ENCODE measurements at places on chromosomes 13 and 19.

- no peak for DNase-seq
- H3K36me3 ChIP-seq = no peaks in the 10 kb centered on the region
- no peaks in the 10 kb centered on the region for H3K4me1 ChIP-seq
These were observed at the start of gene IL12RB1 for GRCh38 chr19:18086590-18087138. TSS of gene IL12RB1 (minus strand) at chr19:18086934. CDS start at chr19:18086823, 111 bp downstream.

GRCh38 chr13:41561170-41561569 is 103.8 kb downstream of the RGCC start:
- H3K4me1 ChIP-seq = peaks cover 23% of the 10 kb centered on the region
- H3K27me3 ChIP-seq = no peaks in the 10 kb centered on the region
- no peak overlapping the region for H3K27ac ChIP-seq
- H3K4me3 ChIP-seq = no peak overlapping the region
- no peaks in the 10 kb centered on the region for H3K36me3 ChIP-seq

- peaks cover 8% of the 10 kb centered on the region for H3K36me3 ChIP-seq
- no peak for DNase-seq
- no peak overlapping the region for H3K4me3 ChIP-seq
- H3K27me3 ChIP-seq = no peaks in the 10 kb centered on the region
These were observed 205.8 kb downstream of the GGACT start for GRCh38 chr13:100382785-100383184.

GRCh38 chr13:80973721-80974120 is 632.8 kb upstream of the SPRY2 start:
- H3K27ac ChIP-seq = no peak overlapping the region
- no peaks in the 10 kb centered on the region for H3K4me1 ChIP-seq
- no peak for DNase-seq
- H3K36me3 ChIP-seq = no peaks in the 10 kb centered on the region
- no peaks in the 10 kb centered on the region for H3K27me3 ChIP-seq

- H3K27ac ChIP-seq = no peak overlapping the region
- H3K4me3 ChIP-seq = no peak overlapping the region
- H3K27me3 ChIP-seq = no peaks in the 10 kb centered on the region
- no peaks in the 10 kb centered on the region for H3K36me3 ChIP-seq
- DNase-seq = no peak
These were observed 1678.3 kb upstream of the PCDH20 start for GRCh38 chr13:63093907-63094469.

DNA sequence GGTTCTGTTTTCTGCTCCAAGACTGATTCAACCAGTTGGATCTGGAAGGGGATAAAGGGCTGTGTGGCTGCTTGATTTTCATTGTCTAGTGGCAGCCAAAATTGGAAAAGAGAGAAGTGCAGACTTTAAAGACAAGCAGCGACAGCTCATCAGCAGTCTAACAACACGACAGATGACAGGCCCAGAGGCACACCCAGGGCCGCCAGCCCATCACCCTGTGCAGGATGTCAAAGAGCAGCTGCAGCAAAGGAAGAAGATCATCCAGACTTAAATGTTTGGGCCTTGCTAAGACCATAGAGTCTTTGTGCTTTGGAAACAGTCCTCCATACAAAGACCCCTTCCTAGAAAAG is 421.0 kb upstream of the KLF12 start:
- H3K4me3 ChIP-seq = no peak overlapping the region
- H3K27ac ChIP-seq = no peak overlapping the region

- H3K4me3 ChIP-seq = no peak overlapping the region
- no peaks in the 10 kb centered on the region for H3K36me3 ChIP-seq
- no peaks in the 10 kb centered on the region for H3K4me1 ChIP-seq
- no peak for DNase-seq
- H3K27me3 ChIP-seq = no peaks in the 10 kb centered on the region
These were observed 204.8 kb downstream of the MYO16 start for GRCh38 chr13:108834193-108834592.

- DNase-seq = peak; percentile 22
- H3K27ac ChIP-seq = no peak overlapping the region
- no peak overlapping the region for H3K4me3 ChIP-seq
- no peaks in the 10 kb centered on the region for H3K27me3 ChIP-seq
- no peaks in the 10 kb centered on the region for H3K4me1 ChIP-seq
These were observed 31.3 kb upstream of the ZMYM2 start for GRCh38 chr13:19927117-19927748.

DNA sequence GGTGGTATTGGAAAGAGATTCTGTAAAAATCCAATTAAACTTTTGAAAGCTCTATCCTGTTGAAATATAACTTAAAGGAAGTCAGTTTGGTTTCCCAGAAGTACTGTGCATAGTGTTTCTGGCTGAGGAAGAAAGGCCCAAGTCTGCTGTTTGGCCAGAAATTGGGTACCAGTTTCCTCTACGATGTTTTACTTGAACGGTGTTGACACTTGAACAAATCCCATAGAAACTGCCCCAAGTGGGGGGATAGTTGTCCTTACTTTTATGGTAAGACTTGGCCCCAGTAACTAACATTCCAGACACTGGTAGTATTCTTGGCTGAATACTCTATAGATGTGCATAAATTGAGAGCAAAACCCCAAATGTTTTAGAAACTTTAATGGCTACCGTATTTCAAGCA is 14.2 kb downstream of the KLF5 start:
- no peak overlapping the region for H3K4me3 ChIP-seq
- H3K36me3 ChIP-seq = no peaks in the 10 kb centered on the region
- peaks cover 19% of the 10 kb centered on the region for H3K27me3 ChIP-seq
- DNase-seq = no peak
- no peak overlapping the region for H3K27ac ChIP-seq

DNA sequence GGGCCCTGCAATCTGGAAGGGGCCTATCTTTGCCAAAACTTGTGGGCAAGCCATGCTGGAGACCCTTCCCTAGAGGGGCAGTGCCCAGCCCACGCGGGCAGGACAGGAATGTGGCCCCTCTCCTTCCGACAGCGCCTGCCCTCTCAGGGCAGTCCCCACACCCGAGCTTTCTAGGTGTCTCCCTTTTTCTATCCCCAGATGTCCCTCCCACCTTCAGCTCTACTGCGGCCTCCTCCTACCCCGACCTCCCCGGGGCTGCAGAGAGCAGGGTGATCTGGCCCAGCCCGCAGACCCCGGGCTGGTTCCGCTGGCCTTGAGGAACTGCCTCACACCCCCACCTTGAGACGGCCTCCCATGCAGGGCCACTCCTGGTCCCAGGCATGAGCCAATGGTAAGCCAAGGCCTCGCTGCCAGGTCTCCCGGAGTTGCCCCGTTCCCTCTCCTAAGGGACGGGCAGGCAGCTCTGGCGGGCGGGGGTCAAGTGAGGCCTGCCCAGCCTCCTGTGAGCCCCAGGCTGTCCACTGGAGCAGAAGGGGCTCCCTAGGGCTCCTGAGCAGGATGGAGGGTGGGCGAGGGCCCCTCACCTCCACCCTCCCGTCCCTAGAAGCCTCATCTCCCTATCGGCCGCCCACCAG is 39.7 kb downstream of the KLF2 start:
- no peak for DNase-seq
- H3K27ac ChIP-seq = no peak overlapping the region
- H3K4me1 ChIP-seq = no peaks in the 10 kb centered on the region
- no peaks in the 10 kb centered on the region for H3K36me3 ChIP-seq

DNA sequence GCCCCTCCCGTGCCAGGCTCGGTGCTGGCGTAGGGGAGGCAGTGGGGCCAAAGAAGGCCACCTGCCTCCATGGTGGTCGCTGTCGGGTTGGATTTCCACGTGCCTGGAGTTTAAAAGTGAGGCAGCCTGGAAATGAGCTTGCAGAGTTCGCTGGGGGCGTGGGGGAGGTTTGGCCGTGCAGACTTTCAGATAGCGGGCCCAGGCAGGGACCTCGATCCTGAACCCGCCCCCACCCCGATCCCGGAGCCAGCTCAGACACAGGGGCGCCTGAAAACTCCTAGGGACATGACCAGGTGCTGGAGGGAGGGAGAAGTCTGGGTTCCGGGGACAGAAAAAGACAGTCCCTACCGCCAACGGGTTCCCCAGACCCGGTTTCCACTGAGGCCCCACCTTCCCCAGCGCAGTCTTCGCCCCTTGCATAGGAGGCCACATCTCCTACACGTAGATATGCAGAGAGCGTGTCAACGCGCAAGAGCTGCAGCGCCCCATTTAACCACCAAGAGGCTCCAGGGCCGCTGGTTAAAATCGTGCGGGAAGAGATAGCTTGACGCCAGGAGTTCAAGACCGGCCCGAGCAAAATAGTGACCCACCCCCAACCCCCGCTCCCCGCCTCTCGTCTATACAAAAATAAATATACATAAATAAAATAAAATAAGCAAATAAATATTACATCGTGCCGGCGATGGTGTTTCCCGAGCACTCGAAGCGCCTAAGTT is 8.5 kb downstream of the CCDC8 start:
- H3K27me3 ChIP-seq = peaks cover 65% of the 10 kb centered on the region
- peak; percentile 75 for DNase-seq
- no peak overlapping the region for H3K27ac ChIP-seq
- no peaks in the 10 kb centered on the region for H3K36me3 ChIP-seq
- H3K4me1 ChIP-seq = peaks cover 20% of the 10 kb centered on the region

DNA sequence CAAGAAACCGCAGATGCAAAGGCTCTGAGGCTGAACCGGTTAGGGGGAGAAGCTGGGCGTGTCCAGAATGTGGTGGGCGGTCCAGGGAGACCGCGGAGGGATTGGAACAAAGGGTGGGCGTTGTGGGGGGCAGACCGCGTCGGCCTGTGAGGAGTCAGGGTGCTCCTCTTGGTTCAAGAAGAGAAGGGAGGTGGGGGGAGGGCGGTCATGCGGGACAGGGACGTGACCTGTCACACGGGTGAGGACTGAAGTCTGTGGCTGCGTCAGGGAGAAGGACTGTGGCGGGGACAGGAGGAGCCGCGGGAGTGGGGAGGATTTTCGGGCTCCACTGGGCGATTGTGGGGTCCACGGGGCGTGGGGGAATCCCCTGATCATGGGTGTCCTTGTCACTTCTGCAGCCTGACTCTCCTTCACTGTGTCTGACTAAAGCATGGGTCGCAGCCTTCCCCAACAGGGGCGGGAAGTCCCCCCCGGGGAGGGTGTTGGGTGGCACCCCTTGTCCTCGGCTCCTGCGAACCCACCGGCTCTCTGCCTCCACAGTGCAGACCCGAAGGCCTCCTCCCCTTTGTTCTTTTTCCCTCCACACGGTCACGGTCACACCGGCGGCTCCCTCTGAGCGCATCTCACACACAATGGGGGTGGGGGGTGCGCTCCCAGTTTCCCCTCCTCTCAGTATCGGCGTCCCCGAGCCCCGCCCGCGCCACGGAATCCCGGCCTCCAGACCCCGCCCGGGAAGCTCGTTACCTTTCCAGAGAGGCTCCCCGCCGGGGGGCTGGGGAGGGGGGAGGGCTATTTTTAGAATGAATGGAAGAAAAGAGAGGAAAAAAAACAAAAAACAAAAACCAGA is 16.4 kb upstream of the KCNN1 start:
- H3K27ac ChIP-seq = no peak overlapping the region
- H3K4me3 ChIP-seq = peak overlapping the region; percentile 43
- H3K36me3 ChIP-seq = no peaks in the 10 kb centered on the region
- H3K27me3 ChIP-seq = peaks cover 68% of the 10 kb centered on the region
- peaks cover 49% of the 10 kb centered on the region for H3K4me1 ChIP-seq

GRCh38 chr13:46181840-46182490 is at the start of gene LCP1:
TSS of gene LCP1 (minus strand) at chr13:46182177. CDS start at chr13:46159662, 22,515 bp downstream.
- no peaks in the 10 kb centered on the region for H3K36me3 ChIP-seq
- no peak within 1 kb of the TSS for H3K4me3 ChIP-seq
- no peak for DNase-seq
- no peaks in the 10 kb centered on the region for H3K4me1 ChIP-seq
- H3K27ac ChIP-seq = no peak within 1 kb of the TSS

- DNase-seq = no peak
- H3K27me3 ChIP-seq = no peaks in the 10 kb centered on the region
- no peaks in the 10 kb centered on the region for H3K36me3 ChIP-seq
- no peak overlapping the region for H3K27ac ChIP-seq
- no peaks in the 10 kb centered on the region for H3K4me1 ChIP-seq
These were observed 40.8 kb downstream of the ZSWIM4 start for GRCh38 chr19:13835791-13836723.

GRCh38 chr19:58544591-58545285 is 874 bp downstream of the TRIM28 start:
- peak overlapping the region; percentile 99 for H3K4me3 ChIP-seq
- peak; percentile 90 for DNase-seq
- peak overlapping the region; percentile 94 for H3K27ac ChIP-seq
- peaks cover 12% of the 10 kb centered on the region for H3K4me1 ChIP-seq
- H3K36me3 ChIP-seq = no peaks in the 10 kb centered on the region

DNA sequence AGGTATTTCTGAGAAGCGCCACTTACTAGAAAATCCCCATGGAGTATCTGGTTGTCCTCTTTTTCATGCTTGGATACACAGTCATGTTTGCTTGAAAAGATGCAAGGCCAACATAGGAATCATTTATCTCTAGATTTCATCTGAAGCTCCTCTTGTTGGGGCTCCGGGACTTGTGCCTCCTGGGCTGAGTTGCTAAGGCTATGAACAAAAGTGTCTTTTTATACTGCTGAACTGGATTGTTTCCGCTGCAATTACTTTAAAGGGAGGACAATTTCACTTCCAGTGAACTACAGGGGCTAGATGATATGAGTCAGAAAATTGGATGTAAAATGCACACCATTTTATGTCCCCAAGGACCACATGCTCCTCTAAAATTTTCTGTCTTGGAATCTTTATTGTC is 114.1 kb downstream of the TNFSF13B start:
- DNase-seq = no peak
- no peaks in the 10 kb centered on the region for H3K4me1 ChIP-seq
- no peak overlapping the region for H3K27ac ChIP-seq
- H3K4me3 ChIP-seq = no peak overlapping the region
- no peaks in the 10 kb centered on the region for H3K36me3 ChIP-seq
- H3K27me3 ChIP-seq = no peaks in the 10 kb centered on the region

DNA sequence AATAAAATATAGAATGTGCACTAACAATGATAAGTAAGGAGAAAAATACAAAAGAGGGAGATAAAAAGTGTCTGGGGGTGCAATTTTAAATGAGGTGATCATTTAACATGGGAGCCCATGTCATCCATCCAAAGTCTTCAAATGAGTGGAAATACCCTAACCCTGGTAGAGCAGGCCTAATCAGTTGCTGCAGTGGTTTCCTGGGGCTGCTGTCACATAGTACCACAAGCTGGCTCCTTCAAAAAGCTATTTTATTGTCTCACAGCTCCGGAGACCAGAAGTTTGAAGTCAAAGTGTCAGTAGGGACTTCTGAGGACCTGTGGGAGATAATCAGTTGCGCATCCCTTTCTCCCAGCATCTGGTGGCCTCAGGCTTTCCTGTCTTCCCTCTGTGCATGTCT is 717.9 kb downstream of the DIAPH3 start:
- H3K27me3 ChIP-seq = no peaks in the 10 kb centered on the region
- H3K4me3 ChIP-seq = no peak overlapping the region
- no peaks in the 10 kb centered on the region for H3K36me3 ChIP-seq
- no peak for DNase-seq
- peaks cover 3% of the 10 kb centered on the region for H3K4me1 ChIP-seq

GRCh38 chr19:39325778-39326665 is 5.4 kb upstream of the LRFN1 start:
- no peak overlapping the region for H3K4me3 ChIP-seq
- H3K4me1 ChIP-seq = peaks cover 4% of the 10 kb centered on the region
- no peak for DNase-seq
